ENCODE measurements at places on chromosomes 2 and 18. TPM values are rescaled to one million over a fixed set of nuclear protein-coding genes. Genes with fewer than 3 reads are reported as not detected.

CDCA7 gene
- total RNA-seq = 0.85 TPM

MRPS9 gene
- 14.2 TPM for total RNA-seq

DNA sequence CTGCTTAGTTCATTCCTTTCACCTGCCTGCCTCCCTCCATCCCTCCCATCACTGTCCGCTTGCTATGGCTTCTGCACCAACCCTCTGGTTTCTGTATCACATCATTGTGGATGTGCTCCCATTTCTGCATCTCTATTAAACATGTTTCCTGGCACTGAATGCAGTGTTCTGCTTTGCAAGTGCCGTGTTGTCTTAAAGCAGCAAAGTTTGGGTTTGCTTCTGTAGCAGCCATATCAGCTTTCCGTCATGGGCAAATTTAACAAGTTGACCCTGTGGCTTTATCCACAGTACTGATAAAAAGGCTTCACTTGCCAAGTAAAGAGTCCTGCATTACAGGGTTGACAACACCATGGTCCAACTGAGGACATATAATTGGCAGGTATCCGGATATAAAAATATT is 165.5 kb downstream of the PTGR3 start:
- no peak for DNase-seq

DNA sequence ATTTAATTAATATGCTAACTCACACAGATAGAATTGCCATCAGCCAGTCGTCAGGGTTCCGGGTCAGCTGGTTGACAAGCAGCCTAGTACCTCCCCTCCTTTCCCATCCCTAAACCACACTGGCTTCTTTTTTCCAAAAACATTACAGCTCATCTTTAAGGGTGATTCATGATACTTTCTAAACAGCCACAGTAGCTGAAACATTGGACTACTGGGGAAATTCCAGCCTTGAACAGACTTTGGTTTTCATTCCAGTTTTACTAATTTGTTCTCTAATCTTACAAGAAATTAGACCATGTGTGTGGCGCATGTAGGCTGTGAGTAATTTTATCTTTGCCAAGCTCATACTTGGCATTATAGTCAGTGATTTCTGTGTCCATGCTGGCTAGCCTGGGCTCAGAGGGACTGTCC is 110.8 kb downstream of the FMNL2 start:
- no peak for DNase-seq

TUBA3E gene
- not detected for total RNA-seq

GRCh38 chr2:7048762-7049294 is 131.6 kb downstream of the RNF144A start:
- DNase-seq = no peak

DNA sequence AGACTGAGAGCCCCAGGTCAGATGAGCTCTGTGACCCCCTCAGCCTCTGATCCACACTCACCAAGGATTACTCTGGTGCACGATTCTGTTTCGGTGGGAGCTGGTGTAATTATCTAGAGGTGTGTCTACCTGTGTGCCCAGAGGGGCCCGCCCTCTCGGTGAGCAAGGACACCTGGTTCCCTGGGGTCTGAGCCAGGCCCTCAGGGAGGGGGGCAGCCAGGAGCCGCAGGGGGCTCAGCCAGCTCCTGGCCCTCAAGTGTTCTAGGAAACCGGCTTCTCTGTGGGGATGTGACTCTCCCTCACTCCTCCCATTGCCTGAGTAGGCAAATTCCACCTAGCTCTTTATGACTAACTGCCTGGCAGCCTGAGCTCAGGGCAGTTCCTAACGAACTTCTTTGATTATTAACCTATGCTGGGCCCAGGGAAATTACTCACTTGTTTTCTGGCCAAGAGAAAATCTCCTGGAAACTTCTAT is 17.4 kb downstream of the AGAP1 start:
- DNase-seq = no peak

UCN gene
- 4.6 TPM for total RNA-seq

- DNase-seq = no peak
Measured at GRCh38 chr2:75512455-75513212, 48.1 kb downstream of the EVA1A start.

VWA3B gene
- not detected for total RNA-seq

DNA sequence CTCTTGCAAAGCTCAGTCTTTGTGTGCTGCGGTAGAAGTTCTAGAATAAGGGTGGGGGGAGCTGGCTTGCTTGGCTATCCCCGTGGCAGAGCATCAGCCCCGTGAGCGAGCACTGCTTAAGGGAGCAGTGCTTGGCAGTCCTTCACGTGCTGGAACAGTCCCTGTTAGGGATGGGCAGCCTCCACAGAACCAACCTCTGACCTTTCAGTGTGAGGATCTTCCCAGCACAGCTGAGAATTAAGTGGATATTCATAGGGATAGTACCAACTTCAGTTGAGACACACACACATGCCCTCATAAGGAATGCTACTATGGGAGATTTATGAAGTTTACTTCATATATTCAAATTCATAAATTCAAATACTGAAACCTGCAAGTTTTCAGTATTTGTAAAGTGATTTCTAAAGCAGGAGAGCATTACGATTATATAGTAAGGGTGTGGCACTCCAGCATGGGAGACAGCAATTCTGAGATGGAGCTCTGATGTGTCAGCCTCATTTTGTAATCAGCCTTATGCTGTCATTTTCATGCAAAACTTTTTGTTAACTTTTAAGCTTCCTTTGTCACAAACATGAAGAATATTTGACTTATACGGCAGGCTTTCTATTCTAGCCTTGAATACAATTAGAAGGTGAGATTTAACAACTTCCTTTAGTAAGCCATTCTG is 39.5 kb downstream of the ATP9B start:
- no peak for DNase-seq

DNA sequence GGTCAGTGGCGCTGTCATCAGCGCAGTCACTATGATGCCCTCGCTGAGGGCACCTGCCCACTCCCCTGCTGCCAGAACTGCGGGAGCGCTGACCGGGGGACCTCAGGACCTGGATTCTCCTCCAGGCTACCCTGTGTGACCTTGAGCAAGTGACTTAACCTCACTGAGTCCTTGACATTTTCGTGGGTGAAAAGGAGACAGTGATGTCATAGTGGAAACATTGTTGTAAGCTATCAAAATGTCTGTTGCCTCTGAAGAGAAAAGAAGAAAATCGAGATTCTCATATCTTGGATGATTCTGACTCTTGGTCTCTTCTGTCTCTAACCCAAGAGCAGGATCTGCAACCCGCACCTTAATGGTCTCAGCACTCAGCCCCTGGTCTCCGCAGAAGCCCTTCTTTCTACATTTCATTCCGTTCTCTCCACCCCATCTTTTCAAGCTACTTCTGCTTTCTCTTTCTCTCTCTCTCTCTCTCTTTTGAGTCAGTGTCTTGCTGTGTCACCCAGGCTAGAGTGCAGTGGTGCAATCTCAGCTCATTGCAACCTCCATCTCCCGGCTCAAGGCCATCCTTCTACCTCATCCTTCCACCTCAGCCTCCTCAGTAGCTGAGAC is 978 bp upstream of the TUBA4A start:
- peak; percentile 76 for DNase-seq

EPB41L5 gene
- 7.8 TPM for total RNA-seq

GRCh38 chr2:236712304-236712703 is 142.7 kb downstream of the ACKR3 start:
- DNase-seq = no peak

CNGA3 gene
- not detected for total RNA-seq

- DNase-seq = no peak
Measured at GRCh38 chr18:255171-255570, 12.7 kb downstream of the THOC1 start.

MRO gene
- not detected for total RNA-seq

DNA sequence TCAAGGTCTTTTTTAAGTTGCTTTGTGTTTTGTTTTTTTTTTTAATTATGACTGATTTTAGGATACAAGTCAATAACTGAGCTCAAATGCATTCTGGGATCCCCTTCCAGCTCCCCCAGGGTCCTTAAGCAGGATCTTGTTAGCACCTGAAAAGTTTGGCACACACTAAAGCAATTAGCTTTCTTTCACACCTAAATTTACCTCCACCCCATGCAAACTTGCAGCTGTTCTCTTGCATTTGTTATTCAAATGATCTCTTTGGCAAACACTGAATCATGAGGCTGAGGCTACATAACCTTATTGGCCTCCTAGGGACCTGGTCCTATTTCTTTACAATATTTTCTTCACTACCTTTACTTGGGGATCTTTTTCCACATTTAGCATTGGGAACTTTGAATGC is 2026.1 kb upstream of the CELF4 start:
- no peak for DNase-seq

- no peak for DNase-seq
Measured at GRCh38 chr2:72132981-72133720, 14.5 kb downstream of the CYP26B1 start.

GRCh38 chr18:74242438-74243096 is 49.2 kb downstream of the CYB5A start:
- no peak for DNase-seq

IRS1 gene
- total RNA-seq = 4.4 TPM

CRACDL gene
- 1.5 TPM for total RNA-seq

GRCh38 chr2:218754201-218754600 is 27.7 kb upstream of the CYP27A1 start:
- DNase-seq = no peak

DNA sequence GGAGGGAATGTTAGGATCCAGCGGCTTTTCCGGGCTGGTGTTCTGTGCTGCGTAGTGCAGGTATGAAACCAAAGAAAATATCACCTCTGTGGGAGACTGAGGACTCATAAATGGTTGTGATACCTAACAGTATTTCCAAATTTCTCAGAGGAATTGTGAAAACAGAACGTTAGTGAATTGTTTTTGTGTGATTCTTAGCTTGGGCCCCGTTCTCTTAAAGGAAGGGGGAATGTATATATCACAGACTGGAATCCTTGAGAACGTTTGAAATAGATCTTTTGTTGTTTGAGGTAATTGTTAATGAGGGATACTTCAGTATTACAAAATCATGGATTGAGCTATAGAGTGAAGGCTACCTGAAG is 834 bp downstream of the ZNF638 start:
- DNase-seq = no peak
